ENCODE measurements at places on chromosomes 12 and 14. TPM values are rescaled to one million over a fixed set of nuclear protein-coding genes. Genes with fewer than 3 reads are reported as not detected.

GRCh38 chr12:129200576-129200975 is 347.3 kb downstream of the GLT1D1 start:
- no peak for DNase-seq

GRCh38 chr12:89433634-89434033 is 81.3 kb upstream of the DUSP6 start:
- DNase-seq: no peak

- no peak for DNase-seq
These were observed 102.0 kb upstream of the FOXN3 start for GRCh38 chr14:89519040-89519439.

DNA sequence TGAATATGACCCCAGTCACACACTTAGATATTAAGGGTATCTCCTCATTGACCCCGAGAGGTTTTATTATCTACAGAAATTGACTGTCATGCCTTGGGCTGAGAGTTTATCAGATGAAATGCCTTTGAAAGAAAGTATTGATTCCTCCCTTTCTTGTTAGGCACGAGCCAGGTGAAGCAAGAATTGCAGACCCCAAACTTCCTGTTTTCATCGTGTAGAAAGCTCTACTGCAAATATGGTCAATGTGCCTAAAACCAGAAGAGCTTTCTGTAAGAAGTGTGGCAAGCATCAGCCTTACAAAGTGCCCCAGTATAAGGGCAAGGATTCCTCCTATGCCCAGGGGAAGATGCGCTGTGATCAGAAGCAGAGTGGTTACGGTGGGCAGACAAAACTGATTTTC is 143.9 kb upstream of the FUT8 start:
- no peak for DNase-seq

DNA sequence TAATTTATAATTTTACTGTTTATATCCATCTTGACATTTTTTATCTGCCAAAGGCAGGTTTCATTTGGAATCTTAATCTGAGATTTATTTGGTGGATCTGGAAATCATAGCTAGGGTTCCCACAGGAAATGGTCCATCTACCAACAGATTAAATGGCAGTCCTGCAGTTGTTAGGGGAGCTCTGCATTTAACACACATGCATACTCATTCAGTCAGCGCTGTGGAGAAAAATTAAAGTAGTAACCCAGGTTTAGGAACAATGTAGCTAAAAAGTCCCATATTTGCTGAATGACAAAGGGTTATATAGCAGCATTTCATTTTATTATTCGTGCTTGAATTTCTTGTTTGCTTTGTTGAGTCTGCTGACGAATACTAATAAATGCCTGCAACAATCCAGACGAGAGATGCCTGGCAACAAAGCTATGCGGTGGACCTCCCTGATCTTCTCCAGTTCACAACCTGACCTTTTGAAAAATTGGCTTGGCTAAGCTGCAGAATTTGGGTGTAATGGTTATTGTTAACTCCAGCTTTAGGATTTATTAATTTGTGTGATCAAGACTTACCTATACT is 59.8 kb downstream of the MIPOL1 start:
- no peak for DNase-seq

DNA sequence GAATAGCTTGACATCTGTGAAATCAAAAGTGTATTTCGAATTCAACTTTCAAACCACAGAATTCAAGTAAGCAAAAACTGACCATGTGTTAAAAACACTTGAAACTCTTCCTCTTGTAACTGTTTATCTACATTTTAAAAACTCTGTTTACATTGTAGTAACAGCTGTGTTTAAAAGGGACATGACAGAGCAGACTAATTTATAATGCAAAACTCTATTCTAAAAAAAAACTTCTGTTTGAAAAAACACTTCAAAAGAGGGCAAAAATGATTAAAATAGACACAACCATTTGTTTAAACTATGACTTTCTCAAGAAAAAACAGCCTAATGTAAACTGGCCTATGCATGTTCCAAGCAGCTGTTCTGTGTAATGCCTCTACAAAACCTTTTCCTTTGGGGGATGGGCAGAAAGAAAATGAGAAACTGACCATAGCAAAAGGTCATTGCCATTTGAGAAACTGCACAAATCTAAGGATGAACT is 149.1 kb upstream of the HMGA2 start:
- DNase-seq: no peak

DNA sequence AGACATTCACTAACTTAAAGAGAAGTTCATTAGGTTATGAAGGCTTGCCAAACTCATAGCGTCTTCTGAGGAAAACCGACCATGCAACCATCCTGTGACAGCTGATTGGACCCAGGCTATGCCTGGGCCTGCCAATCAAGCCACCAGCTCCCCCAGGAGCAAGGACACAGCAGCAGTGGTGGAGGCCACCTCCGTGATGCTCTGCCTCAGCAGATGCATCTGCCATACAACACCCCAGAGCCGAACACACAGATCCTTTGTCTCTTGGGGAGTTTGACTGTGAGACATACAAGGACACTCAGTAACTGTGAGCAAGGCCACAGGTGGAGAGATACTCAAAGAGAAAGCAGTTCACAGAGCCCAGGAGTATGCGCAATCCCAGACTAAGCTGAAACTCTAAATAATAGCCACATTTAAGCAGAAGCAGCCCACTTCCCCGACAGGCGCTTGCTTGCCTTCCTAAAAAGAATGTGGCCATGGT is 10.0 kb upstream of the CNIH1 start:
- DNase-seq: no peak

GRCh38 chr14:68292441-68293215 is 473.0 kb downstream of the RAD51B start:
- DNase-seq: no peak

- DNase-seq: no peak
These were observed 82.0 kb downstream of the BTG1 start for GRCh38 chr12:92063641-92064040.

GRCh38 chr14:100065942-100066574 is 836 bp downstream of the EVL start:
- DNase-seq: no peak

DNA sequence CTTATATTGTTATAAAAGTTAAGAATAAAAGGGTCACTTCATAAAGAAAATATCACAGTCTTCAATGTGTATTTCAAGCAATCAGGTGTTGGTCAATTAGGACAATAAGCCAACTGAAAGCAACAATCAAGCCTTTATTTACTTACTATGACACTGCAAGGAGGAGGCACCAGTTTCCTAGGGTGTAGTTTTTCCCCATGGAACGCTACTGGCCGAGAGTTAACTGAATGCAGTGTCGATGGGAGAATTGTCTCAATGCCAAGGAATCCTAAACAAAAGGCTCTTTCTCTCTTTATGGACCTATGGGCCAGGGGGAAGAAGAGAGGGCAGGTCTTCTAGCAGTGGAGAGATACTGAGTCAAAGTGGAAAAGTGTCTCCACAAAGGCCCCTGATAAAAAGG is 142.4 kb downstream of the CMAS start:
- DNase-seq: no peak

DNA sequence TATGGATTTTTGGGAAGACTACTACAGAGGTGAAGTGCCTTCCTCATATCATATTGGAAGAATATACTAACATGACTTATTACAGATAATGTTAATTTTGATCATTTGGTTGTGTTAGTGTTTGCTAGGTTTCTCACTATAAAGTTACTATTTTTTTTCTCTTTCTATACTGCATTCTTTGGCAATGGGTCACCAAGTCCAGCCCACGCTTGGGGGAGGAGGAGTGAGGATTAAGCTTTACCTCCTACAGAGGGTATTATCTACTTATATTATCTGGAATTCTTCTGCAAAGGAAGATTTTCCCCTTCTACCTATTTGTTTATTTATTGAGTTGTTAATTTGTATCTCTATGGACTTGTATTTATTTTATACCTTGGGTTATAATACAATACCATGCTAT is 31.5 kb downstream of the SCN8A start:
- no peak for DNase-seq

- no peak for DNase-seq
These were observed 109.2 kb downstream of the ATXN7L3B start for GRCh38 chr12:74646831-74647230.

- DNase-seq: no peak
These were observed 32.4 kb downstream of the DHX37 start for GRCh38 chr12:124956571-124956970.

DNA sequence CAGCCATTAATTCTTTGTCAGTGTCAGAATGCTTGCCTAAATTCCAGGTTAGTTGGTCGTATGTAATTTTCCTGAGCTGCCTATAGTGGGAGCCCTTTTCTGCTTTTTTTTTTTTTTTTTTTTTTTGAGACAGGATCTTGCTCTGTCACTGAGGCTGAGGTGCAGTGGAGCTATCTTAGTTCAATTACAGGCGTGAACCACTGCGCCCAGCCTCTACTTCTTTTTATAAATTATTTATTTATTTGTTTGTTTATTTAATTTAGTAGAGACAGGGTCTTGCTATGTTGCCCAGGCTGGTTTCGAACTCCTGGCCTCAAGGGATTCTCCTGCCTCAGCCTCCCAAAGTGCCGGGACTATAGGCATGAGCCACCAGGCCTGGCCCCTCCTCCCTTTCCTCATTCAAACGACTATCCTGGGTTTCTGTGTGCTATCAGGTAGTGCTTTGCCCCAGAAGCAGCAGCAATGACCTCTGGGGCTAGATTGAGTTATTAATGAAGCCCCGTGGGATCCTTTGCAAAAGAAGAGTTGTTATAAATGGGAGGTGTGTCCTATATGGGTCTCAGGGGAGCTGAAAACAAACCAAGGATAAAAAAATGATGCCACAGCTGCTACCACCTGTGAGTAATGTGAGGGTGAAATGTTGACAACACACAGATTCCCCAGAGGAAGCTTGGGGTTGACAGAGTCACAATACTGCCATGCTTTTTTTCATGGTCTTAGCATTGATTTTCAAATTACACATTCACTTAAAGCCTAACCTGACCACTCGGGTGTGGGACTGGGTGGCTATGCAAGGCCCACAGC is 34.6 kb upstream of the NFKBIA start:
- DNase-seq: no peak

RILPL2 gene
- total RNA-seq: 1.4 TPM

STAC3 gene
- total RNA-seq: 2.0 TPM

LGMN gene
- 55.0 TPM for total RNA-seq

OTOGL gene
- 0.11 TPM for total RNA-seq

WNT1 gene
- not detected for total RNA-seq

OR10G2 gene
- total RNA-seq: not detected

P2RX2 gene
- 1.8 TPM for total RNA-seq
